ENCODE measurements at places on chromosomes 2 and 18. TPM values are rescaled to one million over a fixed set of nuclear protein-coding genes. Genes with fewer than 3 reads are reported as not detected.

MC4R gene
- polyA plus RNA-seq, result not detected

ST6GAL2 gene
- 0.12 TPM for polyA plus RNA-seq

GRHL1 gene
- polyA plus RNA-seq, result 2.0 TPM

CYTIP gene
- 9.3 TPM for polyA plus RNA-seq

CYP27A1 gene
- polyA plus RNA-seq, result 10.4 TPM

DTNA gene
- 11.1 TPM for polyA plus RNA-seq

LPIN1 gene
- polyA plus RNA-seq, result 15.1 TPM

PREB gene
- polyA plus RNA-seq, result 37.3 TPM

DNA sequence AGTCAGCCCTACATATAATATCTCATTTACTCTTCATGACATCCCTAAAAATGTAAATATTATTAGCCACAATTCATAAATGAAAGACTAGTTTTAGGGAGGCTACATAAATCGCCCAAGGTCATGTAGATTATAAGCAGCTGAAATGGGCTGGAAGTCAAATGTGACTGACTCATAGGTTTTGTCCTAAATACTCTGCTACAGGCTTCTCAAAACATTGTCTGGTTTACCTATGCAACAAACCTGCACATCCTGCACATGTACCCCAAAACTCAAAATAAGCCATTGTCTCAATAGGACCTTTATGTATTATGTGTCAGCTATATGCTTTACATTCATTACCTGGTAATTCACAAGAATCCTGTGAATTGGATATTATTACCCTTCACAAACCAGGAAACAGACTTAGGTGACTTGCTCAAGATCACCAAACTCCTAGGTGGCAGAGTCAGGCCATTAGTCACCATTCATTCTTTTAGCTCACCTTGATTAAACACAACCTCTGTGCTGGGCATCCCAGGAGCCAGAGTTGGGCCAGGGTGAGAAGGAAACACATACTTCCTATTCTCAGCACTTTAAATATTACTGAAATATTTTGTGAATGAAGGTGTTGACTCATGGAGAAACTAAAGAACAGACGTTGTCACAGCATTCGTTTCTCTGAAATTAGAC is 69.4 kb upstream of the CPO start:
- no peaks in the 10 kb centered on the region for H3K27me3 ChIP-seq
- no peaks in the 10 kb centered on the region for H3K4me1 ChIP-seq
- H3K4me3 ChIP-seq, result no peak overlapping the region
- H3K27ac ChIP-seq, result no peak overlapping the region

GRCh38 chr2:70463997-70464396 is 89.6 kb downstream of the TGFA start:
- no peaks in the 10 kb centered on the region for H3K36me3 ChIP-seq
- H3K27ac ChIP-seq, result no peak overlapping the region
- DNase-seq, result no peak
- no peaks in the 10 kb centered on the region for H3K27me3 ChIP-seq
- H3K4me1 ChIP-seq, result no peaks in the 10 kb centered on the region

- H3K36me3 ChIP-seq, result no peaks in the 10 kb centered on the region
- H3K27ac ChIP-seq, result no peak overlapping the region
- no peak overlapping the region for H3K4me3 ChIP-seq
- DNase-seq, result peak; percentile 52
- H3K27me3 ChIP-seq, result no peaks in the 10 kb centered on the region
Measured at GRCh38 chr18:22314001-22314400, 103.7 kb downstream of the CTAGE1 start.

- peak; percentile 33 for DNase-seq
- no peaks in the 10 kb centered on the region for H3K4me1 ChIP-seq
- H3K36me3 ChIP-seq, result peaks cover 87% of the 10 kb centered on the region
- H3K27ac ChIP-seq, result no peak overlapping the region
Measured at GRCh38 chr2:238042849-238043584, 17.8 kb upstream of the SCLY start.

DNA sequence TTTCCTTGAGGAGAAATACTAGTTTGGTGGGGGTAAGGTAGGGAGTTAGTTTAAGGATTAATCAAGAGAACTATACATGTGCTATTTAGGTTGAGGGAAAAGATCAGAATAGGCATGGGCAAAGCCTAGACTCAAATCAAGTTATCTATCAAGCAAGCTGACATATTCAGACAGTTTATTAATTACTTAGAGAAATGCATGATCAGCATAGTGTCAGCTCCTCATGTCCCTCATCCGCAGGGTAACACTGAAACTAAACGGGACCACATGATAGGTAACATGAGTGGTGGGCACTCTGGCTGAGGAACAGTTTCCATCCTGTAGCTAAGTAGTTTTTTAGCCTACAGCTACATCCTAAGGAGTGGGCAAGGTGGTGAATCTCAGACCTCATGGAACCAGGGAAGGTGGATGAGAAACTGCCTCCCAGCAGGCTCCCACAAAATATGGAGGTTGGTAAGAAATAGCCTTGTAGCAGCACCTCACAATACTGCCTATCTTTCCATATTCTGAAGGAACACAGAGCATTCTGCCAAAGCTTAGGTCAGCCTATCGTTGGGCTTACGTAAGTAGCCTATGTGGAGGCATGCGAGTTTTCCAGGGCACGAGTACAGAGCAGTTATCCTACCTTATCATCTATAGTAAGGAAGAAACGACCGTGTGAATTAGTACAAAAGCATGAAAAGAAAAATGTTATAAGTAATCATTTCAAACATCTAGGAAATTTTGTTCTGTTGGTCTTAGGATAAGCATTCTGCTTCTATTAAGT is 18.4 kb downstream of the ZC3H6 start:
- H3K27me3 ChIP-seq, result no peaks in the 10 kb centered on the region
- DNase-seq, result no peak
- no peaks in the 10 kb centered on the region for H3K36me3 ChIP-seq
- H3K4me3 ChIP-seq, result no peak overlapping the region
- no peak overlapping the region for H3K27ac ChIP-seq

DNA sequence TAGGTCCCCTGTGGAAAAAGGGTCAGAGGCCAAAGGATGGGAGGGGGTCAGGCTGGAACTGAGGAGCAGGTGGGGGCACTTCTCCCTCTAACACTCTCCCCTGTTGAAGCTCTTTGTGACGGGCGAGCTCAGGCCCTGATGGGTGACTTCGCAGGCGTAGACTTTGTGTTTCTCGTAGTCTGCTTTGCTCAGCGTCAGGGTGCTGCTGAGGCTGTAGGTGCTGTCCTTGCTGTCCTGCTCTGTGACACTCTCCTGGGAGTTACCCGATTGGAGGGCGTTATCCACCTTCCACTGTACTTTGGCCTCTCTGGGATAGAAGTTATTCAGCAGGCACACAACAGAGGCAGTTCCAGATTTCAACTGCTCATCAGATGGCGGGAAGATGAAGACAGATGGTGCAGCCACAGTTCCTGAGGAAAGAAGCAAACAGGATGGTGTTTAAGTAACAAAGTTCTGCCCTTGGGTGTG is 165.8 kb downstream of the RPIA start:
- DNase-seq, result no peak
- no peaks in the 10 kb centered on the region for H3K27me3 ChIP-seq
- H3K36me3 ChIP-seq, result no peaks in the 10 kb centered on the region
- no peaks in the 10 kb centered on the region for H3K4me1 ChIP-seq
- H3K4me3 ChIP-seq, result no peak overlapping the region

GRCh38 chr2:88658881-88659537 is 31.7 kb upstream of the EIF2AK3 start:
- H3K4me1 ChIP-seq, result peaks cover 8% of the 10 kb centered on the region
- H3K4me3 ChIP-seq, result no peak overlapping the region
- H3K27me3 ChIP-seq, result no peaks in the 10 kb centered on the region
- no peak for DNase-seq
- peak overlapping the region; percentile 64 for H3K27ac ChIP-seq

DNA sequence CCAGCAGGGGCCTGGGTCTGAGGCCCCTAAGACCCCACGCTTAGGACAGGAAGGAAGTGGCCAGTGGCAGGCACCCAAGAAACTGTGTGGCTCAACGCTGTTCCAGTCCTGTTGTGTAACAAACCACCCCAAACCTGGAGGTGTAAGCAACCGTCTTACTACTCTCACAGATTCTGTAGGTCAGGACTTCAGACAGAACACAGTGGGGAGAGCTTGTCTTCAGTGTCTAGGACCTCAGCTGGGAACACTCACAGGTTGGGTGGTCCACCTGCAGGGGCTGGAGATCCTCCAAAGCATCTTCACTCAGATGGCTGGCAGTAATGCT is 123.0 kb downstream of the KLHL29 start:
- no peaks in the 10 kb centered on the region for H3K36me3 ChIP-seq
- H3K4me1 ChIP-seq, result no peaks in the 10 kb centered on the region
- no peak for DNase-seq
- H3K27me3 ChIP-seq, result no peaks in the 10 kb centered on the region

GRCh38 chr2:130842770-130843169 is 6.1 kb downstream of the ARHGEF4 start:
- no peaks in the 10 kb centered on the region for H3K36me3 ChIP-seq
- DNase-seq, result no peak
- no peak overlapping the region for H3K4me3 ChIP-seq
- H3K4me1 ChIP-seq, result no peaks in the 10 kb centered on the region
- H3K27ac ChIP-seq, result no peak overlapping the region

DNA sequence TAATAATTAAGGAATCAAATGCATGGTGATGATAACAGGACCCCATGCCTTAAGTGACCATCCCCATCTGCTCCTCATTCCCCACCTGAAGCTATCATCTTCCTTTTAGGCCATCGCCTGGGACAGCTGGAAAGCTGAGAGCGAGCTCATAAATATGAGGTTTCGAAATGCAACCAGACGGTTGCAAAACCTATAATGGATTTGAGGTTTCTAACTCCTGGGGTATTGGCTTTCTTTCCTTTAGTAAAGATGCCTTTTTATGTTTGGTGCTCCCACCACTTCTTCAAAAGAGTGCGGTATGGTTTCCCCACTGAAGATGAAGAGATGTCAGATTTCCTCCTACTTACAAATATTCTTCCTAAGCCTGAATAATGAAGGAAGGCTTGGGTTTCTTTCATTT is 1589.5 kb upstream of the PIK3C3 start:
- H3K27me3 ChIP-seq, result no peaks in the 10 kb centered on the region
- H3K27ac ChIP-seq, result no peak overlapping the region
- no peaks in the 10 kb centered on the region for H3K36me3 ChIP-seq
- DNase-seq, result no peak
- H3K4me1 ChIP-seq, result no peaks in the 10 kb centered on the region

GRCh38 chr2:147619808-147620207 is 225.0 kb upstream of the ACVR2A start:
- DNase-seq, result no peak
- H3K4me1 ChIP-seq, result no peaks in the 10 kb centered on the region
- H3K4me3 ChIP-seq, result no peak overlapping the region
- no peaks in the 10 kb centered on the region for H3K36me3 ChIP-seq
- no peaks in the 10 kb centered on the region for H3K27me3 ChIP-seq

- peak; percentile 51 for DNase-seq
- H3K36me3 ChIP-seq, result peaks cover 41% of the 10 kb centered on the region
- H3K4me3 ChIP-seq, result no peak overlapping the region
- H3K27me3 ChIP-seq, result no peaks in the 10 kb centered on the region
Measured at GRCh38 chr2:159249990-159250715, 36.4 kb downstream of the WDSUB1 start.

DNA sequence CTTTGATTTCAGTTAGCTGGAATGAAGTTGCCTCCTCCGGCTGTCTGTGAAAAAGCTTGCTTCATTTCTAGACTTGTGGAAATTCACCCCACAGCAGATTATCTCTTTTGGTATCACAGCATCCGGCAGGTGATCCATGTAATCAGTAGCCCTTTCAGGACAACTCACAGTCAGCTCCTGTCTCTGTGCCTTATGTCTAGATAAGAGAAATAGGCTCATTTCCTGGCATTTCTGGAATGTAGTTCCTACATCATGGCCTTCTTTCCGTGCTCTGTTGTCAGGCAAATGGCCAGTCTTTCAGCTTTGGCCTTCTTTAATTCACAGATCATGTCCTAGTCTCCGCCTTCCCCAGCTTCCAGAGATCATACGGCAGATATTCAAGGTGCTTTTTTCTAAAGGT is 455.4 kb downstream of the NUP35 start:
- DNase-seq, result no peak

GRCh38 chr2:152846697-152847470 is 128.5 kb downstream of the ARL6IP6 start:
- no peak overlapping the region for H3K27ac ChIP-seq
- no peaks in the 10 kb centered on the region for H3K36me3 ChIP-seq
- no peaks in the 10 kb centered on the region for H3K4me1 ChIP-seq
- no peaks in the 10 kb centered on the region for H3K27me3 ChIP-seq
- no peak for DNase-seq
- no peak overlapping the region for H3K4me3 ChIP-seq

- H3K27ac ChIP-seq, result no peak overlapping the region
- no peak overlapping the region for H3K4me3 ChIP-seq
- no peaks in the 10 kb centered on the region for H3K36me3 ChIP-seq
- no peaks in the 10 kb centered on the region for H3K27me3 ChIP-seq
- no peak for DNase-seq
- H3K4me1 ChIP-seq, result no peaks in the 10 kb centered on the region
Measured at GRCh38 chr18:28541934-28542333, 365.0 kb upstream of the CDH2 start.

DNA sequence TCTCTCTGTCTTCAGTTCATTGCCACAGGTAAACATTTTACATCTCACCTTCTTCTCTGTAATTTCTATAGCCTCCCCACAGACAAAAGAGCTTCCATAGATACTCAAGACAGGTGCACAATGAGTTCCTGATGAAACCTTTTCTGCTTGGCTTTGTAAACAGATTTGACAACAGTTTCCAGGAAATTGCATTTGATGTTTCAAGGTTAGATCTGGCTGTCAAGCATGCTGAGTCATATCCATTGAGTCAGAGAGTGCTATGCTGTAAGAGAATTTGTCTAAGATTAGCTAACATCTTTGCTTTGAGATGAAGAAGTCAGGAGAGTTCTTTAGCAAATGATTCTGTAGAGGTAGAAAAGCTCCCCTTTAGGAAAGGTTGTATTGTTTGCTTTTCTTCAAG is 40.6 kb upstream of the MAP2 start:
- H3K4me3 ChIP-seq, result no peak overlapping the region
- H3K36me3 ChIP-seq, result no peaks in the 10 kb centered on the region
- H3K4me1 ChIP-seq, result no peaks in the 10 kb centered on the region
- H3K27me3 ChIP-seq, result no peaks in the 10 kb centered on the region
